GM06990 (cell line): ENCODE measurements at places on chromosomes 2 and 18.

DNA sequence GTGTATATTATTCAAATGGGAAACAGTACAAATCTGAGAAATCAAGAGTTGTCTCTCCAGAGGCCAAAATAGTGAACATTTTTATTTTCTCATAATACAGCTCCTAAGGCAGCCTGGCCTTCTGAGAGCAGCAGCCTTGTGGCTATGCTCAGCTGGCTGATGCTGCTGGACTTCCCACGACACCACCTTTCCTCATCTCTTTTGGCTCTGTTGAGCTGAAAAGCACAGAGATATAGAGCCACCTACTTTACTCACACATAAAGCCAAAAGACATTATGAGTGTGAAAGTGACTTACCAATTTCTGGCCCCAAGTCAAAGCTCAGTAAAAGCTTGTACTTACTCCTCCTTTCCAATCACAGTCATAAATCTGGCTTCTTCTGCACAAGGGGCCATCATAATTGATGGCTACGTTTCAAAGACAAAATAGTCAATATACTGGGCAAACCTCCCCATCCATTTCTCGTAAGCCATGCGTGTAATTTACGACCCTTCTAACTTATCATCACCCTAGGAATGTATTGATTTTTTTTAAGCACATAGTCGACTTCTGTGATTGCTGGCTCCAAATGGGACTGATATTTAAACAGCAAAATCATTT is 18.6 kb upstream of the REG3A start:
- DNase-seq: no peak

DNA sequence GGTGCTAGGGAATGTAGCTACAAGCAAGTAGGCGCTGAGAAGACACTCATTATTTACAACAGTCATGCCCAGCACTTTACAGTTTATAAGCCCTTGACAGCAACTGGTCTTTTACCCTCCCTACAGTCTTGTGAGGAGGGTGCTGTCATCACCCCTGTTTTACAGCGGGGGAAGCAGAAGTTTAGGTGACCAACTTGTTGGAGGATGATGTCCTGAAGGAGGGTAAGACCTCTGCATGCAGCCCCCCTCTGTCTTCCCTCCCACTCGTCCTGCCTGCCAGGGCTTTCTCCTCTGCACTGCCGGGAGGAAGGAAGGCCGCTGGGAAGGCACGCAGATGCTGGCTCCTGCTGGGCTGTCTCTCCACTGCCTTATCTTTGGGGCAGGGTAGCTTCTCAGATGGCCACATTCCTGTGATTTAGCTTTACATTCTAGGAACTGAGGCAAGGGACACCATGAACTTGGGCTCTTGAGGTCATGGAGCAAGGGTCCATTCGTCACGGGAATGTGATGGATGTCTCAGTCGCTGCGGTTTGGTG is 972 bp downstream of the IL1R1 start:
- DNase-seq: no peak

GRCh38 chr18:22946217-22946616 is 13.1 kb downstream of the RBBP8 start:
- DNase-seq: no peak

- DNase-seq: no peak
These were observed 13.5 kb downstream of the SIX3 start for GRCh38 chr2:44954889-44955592.

GRCh38 chr2:239116456-239117246 is 268.8 kb downstream of the TWIST2 start:
- no peak for DNase-seq

DNA sequence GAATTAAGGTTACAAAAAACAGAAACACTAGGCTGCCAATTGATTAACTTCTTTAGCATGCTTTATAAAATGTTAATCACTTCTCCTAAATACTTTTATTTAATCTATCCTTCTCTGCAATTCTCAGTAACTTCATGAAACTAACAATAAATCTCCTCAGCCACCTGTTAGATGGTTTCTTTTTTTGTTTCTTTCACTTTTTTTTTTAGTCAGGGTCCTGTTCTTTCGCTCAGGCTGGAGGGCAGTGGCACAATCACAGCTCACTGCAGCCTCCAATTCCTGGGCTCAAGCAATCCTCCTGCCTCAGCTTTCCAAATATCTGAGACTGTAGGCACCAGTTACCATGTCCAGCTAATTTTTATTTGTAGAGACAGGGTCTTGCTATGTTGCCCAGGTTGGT is 213.4 kb upstream of the STK17B start:
- DNase-seq: no peak

GRCh38 chr2:64607381-64608304 is 46.1 kb downstream of the SERTAD2 start:
- peak; percentile 37 for DNase-seq

DNA sequence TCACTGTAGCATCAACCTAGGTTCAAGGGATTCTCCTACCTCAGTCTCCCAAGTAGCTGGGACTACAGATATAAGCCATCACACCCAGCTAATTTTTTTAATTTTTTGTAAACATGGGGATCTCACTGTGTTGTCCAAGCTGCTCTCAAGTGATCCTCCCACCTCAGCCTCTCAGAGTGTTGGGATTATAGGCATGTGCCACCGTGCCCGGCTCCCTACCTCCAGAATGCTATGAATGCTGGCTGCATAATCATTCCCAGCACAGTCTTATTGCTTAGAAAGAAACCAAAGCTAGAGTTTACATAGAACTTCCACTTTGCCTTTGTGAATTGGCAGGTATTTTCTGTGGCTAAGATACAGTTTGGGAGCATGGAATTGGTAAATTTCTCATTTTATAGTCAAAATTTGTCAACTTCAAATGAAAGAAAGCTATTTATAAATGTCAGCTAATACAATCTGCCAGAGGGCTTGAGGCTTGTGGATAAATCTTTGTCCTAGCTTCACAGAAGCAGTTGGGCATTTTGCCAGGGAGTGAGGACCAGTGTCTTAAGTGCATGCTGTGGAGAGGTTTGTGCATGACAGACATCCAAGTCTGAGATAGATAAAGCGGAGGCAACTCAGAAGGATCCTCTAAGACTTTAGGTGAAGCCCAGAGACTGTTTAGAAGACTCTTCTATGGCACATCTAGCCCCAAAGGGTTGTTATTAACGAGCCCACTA is 175.4 kb downstream of the ANTXR1 start:
- DNase-seq: no peak

DNA sequence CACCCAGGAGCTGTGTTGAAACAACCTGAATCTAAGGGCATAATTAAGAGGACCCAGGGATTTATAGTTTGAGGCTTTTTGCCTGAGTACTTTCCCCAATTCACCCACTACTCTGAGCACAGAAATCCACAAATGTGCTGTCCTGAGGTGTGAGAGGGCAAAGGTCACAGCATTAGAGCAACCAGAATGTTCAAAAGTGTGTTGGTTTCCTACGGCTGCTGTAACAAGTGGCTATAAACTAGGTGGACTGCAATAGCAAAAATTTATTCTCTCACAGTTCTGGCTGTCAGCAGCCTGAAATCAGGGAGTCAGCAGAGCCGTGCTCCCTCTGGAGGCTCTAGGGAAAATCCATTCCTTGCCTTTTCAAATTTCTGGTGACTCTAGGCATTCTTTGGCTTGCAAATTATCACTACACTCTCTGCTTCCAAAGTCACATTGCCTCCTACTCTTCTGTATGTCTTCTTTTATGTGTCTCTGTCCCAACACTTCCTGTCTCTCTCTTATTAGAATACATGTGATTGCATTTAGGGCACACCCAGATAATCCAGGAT is 91.4 kb upstream of the TACR1 start:
- DNase-seq: no peak

DNA sequence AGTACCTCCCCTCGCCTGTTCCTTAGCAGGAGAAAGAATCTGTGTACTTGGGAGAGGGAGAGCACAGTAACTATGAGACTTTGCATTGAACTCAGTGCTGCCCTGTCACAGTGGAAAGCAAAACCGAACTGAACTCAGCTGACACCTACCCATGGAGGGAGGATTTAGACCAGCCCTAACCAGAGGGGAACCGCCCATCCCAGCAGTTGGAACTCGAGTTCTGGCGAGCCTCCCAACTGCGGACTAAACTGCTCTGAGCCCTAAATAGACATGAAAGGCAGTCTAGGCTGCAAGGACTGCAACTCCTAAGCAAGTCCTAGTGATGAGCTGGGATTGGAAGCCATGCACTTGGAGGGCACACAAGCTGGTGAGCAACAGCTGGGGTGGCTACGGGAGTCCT is 110.4 kb downstream of the GRB14 start:
- no peak for DNase-seq

DNA sequence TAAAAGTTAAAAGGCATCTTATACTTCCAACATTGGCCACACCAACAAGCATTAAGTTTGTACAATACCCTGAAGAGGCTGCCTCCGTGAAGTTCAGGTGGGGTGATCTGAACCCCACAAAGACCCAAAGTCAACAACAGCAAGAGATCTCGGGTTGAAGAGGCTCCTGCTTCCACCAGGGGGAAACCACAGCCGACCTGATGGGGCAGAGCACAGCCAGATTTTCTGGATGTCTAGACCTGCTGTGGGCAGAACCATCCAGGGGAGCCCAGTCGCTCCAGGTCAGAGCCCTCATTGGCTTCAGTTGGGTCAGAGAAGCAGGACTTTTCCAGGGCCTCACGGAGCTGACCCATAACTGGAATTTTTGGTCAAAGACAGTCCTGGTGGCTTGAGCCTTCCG is 66.5 kb upstream of the ACKR3 start:
- no peak for DNase-seq

- DNase-seq: no peak
These were observed 49.4 kb downstream of the ETAA1 start for GRCh38 chr2:67446491-67446911.

- DNase-seq: no peak
These were observed 60.3 kb upstream of the RPL31 start for GRCh38 chr2:100941646-100942240.

DNA sequence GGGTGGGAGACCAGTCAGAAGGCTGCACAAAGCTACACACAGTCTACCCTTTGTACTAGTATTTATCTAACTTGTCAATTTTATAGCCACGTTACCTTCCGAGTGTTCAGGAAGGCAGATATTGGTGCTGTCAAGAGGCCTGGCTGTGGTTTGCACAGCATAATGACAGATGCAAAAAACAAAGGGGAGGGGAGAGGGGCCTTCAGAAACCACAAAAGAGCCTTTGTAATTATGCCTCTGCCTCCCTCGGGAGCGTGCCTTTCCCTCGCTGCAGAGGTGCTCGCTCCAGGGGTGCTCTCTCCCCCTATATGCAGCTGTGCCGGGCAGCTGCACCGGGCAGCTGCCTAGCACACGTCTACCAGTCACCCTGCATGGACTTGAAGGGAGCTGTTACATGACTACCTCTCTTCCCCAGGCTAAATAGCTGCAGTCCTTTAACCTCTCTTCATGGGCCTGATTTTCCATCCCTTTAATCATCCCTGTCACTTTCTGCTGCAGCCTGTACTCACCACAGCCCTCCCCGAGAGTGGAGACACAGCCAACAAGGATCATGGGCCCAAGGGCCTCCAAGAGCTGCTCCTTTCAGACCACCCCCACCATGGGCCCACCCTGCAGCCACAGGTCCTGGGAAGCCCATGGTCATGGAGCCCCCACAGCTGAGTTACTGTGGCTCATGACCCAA is 168.4 kb upstream of the PKDCC start:
- peak; percentile 9 for DNase-seq

DNA sequence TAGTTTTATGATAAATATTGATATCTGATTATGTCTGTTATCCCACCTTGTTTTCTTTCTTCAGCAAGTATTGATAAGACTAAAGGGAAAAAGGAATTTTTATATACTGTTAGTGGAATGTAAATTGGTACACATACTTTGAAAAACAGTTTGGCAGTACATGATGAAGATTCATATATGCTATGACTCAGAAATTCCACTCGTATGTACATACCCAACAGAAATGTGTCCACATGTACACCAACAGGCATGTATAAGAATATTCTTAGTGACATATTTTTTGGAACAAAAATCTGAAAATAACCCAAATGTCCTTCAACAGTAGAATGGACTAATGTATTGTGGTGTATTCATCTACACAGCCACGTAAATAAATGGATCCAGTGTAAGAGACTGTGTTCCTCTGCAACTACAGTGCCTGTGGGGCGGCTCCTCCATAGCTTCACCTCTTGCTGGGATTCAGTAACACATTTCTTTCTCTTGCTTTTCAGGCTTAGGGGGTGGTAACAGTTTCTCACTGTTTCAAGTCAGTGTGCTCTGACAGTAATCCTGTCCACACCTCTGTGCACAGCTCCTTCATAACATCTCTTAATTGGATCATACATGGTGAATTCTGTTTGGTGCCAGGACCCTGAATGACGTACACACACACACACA is 35.5 kb upstream of the ALMS1 start:
- DNase-seq: no peak

DNA sequence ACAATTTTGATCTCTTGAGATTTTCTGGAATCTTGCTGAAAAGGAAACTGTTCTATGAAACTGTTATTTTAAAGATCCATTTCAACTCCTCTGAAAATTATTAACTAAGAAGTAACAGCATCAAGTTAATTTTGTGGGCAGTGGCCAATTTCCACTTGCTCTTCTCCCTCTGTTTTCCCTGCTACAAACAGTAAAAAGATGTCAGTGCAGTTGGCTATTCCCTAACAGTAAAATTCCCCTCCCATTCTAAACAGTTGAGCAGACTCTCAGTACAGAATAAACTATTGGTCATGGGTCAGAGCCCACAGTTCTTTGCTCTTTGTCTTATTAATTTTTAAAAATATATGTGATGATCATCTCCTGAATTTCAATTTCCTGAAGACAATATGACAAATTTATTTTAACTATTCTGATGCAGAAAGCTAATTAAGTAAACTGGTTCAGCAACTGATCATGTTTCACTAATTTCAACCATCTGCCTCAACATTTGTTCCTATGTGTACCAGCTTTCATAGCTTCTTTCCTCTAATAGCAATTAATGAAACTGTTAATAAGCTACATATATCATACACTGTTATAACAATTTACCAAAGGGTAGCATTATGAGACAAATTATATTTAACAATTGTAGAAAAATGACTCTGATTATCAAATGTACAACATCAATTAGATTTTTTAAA is 41.1 kb upstream of the GALNT5 start:
- no peak for DNase-seq

- no peak for DNase-seq
These were observed 11.3 kb upstream of the DES start for GRCh38 chr2:219406861-219407230.

DNA sequence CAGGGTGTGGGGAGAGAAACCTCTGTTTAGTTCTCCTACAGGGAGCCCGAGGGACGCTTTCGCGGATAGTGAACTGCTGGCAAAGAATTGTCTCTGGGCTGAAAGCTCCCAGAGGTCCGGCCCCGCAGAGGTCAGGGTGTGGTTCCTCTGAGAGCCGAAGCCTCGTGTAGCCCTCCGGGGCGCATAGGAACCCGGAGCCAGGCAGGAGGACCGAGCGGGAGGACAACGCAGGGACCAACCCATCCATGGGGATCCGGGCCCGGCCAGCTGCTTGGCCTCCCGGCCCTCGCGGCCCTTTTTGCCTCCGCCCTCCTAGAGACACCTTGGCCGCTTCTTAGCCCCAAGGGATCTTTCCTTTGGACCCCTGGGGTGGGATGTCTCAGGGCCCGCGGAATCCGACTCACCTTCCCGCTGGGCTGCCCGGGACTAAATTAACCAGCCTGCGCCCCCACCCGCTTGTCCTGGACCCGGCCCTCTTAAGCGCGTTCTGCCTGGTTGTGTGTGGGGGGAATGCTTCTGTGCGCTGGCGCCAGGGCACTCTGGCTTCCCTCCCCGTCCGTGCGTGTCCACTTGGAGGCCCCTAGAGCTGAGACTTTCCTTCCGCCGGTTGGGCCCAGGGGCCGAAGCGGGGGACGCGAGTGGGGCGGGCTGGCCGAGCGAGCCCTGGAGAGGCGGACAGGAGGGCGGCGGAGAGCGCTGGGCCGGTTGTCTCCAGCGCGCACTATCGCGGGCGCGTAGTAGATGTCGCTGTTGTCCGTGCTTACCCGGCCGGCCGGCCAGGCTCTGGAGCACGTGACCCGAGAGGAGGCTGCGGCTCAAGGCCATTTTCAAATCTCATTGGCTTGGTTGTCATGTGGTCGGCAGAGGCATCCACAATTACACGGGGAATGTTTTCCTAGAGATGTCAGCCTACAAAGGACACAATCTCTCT is at the start of gene HOXD10:
HOXD10 (plus strand) TSS at position 896 of the 931 bp plus-strand sequence. CDS start 56 bp downstream, outside the sequence.
- no peak for DNase-seq
